ENCODE measurements at places on chromosomes 5 and 9.

GRCh38 chr5:138654281-138654867, 79.2 kb upstream of the HSPA9 start:
- DNase-seq, result peak; percentile 45

DNA sequence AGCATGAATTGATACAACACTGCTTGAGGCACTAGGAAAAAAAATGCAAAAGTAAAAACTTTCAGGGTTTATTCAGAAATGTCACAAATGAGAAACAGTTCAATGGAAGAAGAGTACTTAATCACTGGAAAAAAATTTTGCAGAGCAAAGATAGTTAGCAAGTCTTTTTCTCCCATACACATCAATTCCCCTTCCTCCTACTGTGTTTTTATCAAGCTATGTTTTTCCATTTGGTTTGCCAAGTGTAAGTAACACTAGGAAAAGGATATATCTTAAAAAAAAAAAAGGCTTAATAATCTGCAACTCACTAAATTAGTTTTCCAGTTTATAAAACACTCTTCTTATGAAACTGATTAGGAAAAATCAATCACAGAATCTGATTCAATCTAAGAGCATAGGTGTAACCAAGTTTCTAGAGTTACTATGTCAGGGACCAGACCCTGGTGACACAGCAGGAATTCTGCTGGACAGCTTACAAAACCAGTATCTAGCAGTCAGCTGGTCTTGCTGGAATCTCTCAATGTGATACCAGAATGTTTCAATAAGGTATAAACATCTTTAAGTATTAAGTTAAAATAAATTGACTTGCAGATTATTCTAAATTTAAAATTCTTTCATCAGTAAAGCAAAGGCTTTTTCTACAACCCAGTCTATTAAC, 34.7 kb downstream of the RNF145 start:
- DNase-seq, result peak; percentile 37

DNA sequence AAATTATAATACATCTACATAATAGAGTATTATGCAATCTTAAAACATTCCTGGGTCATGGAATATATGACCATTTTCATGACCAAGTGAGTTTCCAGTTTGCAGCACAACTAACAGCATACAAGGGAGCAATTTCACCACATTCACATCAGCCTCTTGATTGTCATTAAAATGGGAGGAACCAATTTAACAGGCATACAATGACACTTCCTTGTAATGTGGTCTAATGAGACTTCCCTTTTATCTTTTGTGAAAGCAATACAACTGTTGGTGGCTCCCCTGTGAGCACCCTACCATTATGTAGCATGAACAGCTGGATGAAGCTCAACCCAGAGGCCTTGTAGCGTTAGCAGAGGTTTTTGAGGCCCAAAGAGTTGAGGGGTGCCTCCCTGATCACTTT, 13.6 kb upstream of the TMOD1 start:
- DNase-seq, result no peak

DNA sequence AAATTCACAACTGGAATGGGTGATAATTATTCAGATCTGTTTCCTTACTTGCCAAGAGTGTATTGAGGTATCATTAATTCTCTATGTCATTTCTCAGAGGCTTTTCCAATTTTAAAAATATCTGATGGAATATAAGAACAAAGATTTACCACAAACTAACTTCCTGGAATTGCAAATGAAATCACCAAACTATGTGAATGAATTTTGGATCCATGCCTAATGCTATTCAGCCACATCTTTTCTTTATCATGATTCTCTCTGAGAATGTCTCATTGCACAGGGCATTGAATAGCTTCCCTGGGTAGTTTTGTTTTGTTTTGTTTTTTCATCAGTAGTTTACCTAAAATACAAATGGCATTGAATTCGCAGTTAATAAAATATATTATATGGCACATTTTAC, 146.9 kb upstream of the FBN2 start:
- peak; percentile 25 for DNase-seq

DNA sequence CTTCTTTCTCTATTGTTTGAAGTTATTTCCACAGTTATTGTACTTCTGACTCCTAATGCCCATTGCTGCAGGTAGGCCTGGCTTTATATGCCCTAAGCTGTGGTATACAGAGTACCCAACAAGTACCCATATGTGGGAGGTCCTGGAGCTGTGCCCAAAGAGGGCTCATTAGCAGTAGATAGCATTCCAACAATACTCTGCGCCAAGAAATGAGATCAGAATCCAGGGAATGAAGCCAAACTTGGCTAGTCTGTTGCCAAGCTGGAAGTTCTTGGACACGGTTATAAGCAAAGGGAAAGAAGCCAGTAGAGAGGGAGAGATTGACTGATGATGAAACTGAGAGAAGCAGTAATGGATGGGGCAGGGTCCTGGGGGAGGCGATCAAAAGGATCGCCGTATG, 29.7 kb upstream of the FAM169A start:
- DNase-seq, result peak; percentile 71

GRCh38 chr5:53407373-53407772, 73.1 kb upstream of the FST start:
- no peak for DNase-seq

- no peak for DNase-seq
These were observed 182.3 kb downstream of the MELK start for GRCh38 chr9:36755019-36755418.

- no peak for DNase-seq
These were observed 28.0 kb downstream of the TBCA start for GRCh38 chr5:77748160-77748559.

DNA sequence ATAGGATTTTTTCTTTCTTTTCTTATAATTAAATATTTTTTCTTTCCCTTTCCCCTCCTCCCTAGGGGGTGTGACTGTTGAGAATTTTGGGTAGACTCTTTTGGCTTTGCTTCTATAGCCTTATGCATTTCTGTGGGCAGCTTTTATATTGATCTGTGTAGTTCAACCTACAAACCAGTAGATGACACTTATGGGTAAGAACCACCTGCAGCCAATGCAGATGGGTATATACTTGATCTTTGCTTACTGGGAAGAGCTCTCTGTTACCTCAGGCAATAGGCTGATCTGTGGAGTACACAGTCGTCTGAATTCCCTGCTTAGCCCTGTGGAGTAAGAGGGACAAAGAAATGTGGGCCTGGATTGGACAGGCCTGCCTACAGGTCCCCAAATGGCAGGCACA, 102.7 kb upstream of the STARD4 start:
- DNase-seq, result no peak

All from endothelial cell of umbilical vein (primary cell).